Activated CD4-positive, alpha-beta T cell treated with anti-CD3 and anti-CD28 coated beads for 4 hours (primary cell): ENCODE measurements at places on chromosomes 2 and 18.

- no peak for DNase-seq
These were observed 103.9 kb upstream of the PPP1CB start for GRCh38 chr2:28647682-28648081.

DNA sequence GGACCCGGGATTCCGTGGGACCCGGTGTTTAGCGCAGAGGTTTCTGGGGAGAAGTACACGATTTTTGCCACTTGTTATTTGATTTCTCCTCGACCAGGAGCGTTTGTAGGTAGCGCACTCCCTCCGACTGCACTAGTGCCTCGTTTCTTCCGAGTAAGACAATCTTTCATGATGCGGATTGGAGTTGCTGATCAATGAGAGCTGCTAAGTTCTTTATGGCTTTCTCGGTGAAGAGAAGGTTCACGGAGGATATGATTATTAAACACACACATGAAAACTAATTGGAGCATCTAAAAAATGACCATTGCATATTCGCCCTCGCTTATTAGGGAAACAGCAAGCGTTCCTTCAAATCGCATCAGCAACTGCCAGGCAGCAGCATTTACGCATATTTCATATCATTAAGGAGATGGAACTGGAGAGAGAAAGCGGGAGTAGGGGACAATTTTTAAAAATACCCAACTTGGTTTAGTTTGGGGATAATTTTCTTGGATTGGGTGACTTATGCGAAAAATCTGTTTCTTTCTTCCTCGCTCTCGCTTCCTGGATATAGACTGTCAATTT lies 616 bp downstream of the EML6 start:
- no peak for DNase-seq

DNA sequence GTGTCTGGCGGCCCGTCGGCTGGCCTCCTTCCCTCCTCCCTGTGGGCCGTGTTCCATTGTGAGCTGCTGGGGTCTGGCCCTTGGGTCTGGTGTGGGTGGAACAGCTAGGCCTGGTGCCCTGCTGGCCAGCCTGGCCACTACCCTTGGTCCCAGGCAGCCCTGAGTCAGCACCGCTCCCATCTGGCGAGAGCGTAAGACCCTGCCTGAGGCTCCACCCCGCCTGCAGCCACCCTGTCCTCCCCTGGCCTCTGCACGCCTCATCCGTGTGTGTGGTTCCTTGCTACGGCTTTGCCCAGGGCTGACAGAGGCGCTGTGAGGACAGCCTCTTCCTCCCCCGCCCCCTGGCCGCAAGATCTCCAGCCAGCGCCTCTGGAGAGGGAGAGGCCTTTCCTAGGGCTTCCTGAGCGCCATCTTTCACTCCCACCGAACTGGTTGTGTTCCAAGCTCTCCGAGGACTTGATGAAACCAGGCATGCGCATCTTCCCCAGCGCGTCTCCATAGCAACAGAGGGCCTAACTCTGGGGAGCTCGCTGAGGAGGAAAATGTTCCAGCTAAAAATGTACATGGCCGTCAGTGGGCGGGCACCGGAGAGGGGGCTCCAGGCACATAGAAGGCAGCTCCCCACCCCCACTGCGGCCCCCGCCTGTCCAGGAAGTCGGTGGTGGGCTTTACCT lies 83.0 kb downstream of the STPG4 start:
- DNase-seq: no peak

DNA sequence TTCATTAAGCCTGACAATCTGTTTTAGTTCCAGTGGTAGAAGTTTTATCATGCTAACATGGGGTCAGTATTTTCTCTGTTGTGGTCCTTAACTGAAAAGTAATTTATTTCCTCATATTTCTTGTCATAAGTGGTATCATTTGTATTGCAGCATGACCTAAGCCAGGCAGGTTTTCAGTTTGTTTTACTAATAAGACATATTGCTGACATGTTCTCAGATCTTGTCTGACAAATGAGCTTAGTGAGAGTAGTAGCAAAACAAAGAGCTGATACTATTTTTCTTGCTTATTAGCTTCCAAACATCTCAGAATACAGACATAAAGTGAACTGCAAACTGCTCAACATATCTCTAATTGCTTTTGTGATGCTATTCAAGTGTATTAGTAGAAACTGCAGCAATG lies 293.6 kb downstream of the DSEL start:
- no peak for DNase-seq

DNA sequence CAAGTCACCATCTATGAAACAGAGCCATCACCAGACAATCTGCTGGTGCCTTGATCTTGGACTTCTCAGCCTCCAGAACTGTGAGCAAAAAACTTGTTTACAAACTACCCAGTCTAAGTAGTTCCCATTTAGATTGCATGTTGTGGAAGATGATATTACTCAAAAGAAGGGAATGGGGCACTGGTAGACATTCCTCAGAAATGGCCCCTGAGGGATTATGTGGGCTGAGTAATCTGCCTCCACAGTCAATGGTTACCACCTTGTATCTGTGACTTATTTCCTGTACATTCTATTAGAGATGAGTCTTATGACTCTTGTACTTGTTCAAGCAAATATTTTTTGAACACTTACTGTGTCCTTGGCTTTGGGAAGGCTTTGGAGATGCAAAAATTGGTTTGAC lies 160.4 kb downstream of the NUP35 start:
- no peak for DNase-seq

DNA sequence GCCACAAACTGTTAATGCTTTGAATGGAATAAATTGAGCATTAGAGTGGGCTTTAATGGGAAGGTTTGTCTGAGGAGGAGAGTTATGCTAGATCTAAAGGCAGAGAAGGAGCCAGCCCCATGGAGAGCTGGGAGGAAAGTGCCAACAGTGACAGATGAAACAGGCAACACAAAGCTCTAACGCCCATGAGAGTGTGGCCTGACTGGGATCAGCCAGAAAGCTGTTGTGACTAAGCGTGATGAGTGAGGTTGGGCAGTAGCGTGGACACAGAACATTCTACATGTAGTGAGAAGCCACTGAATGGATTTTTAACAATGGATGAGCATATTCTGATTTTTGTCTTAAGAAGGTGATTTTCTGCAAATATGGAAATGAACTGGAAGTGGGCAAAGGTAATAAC lies 185.3 kb upstream of the SIX2 start:
- no peak for DNase-seq

- DNase-seq: peak; percentile 57
These were observed 81.5 kb downstream of the CHRNA1 start for GRCh38 chr2:174682578-174683391.

DNA sequence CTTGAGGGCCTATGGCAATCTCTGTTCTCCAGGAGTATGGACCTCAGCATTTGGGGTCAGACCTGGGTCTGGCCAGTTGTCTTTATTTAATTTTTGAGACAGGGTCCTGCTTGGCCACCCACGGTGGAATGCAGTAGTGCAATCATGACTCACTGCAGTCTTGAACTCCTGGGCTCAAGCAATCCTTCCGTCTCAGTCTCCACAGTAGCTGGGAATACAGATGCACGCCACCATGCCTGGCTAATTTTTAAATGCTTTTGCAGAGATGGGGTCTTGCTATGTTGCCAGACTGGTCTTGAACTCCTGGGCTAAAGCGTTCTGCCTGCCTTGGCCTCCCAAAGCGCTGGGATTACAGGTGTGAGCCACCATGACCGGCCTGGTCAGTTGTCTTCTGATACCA lies 46.4 kb upstream of the INHBB start:
- no peak for DNase-seq

DNA sequence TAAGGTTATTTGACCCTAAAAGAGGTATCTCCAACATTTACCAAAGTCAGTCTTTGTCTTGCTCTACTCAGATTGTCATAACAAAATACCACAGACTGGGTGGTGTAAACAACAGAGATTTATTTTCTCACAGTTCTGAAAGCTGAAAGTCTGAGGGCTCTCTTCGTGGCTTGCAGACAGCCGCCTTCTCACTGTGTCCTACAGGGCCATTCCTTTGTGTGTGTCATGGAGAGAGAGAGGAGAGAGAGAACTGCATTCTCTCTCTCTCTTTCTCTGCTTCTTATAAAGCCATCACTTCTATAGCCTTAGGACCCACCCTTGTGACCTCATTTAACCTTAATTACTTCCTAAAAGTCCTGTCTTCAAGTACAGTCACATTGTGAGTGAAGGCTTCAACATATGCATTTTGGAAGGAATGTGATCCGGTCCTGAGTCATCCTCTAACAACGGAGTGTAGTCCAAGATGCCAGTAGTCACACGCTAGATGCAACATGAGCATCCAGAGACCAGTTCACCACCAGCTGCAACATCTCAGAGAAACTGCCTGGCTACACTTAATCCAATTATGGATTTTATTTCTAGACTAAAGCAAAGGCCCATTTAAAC lies 130.2 kb downstream of the CD226 start:
- no peak for DNase-seq

DNA sequence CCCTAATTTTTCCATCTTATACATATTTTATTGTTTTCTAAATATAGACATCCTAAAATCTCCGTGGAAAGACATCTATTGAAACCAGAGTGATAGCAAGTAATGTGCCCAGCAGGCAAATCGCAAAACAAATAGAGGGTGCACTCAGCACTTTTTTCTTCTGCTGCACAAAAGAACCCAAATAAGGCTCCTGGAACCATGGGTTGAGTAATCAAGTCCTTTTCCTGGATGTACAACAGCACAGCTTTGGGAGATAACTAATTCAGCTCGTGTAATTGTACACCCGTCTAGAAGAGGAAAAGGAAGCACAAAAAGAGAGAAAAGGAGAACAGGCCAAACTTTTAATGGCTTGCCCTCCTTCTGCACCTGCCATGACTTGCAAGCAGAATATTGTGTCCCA lies 126.9 kb upstream of the TLK1 start:
- DNase-seq: no peak

DNA sequence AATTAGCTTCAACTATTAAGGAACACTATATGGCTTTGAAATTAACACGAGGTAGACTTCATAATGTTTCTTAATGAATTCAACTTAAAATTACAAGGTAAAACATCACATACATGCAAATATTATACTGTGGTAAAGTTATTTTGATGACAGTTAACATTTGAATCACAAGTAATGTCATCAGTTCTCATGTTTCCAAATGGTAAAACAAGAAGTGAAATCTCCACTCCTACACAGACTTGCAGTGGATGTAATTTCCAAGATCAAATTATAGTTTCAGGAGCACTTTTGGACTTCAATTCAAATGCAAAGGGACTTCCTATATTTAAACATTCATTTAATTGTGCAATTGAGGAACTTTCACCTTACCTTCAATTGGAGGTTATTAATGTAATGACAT lies 39.1 kb downstream of the C18orf54 start:
- DNase-seq: no peak
